ENCODE measurements at places on chromosomes 4 and X.

GRCh38 chrX:152028579-152028978 is 54.1 kb upstream of the GABRE start:
- DNase-seq: no peak

DNA sequence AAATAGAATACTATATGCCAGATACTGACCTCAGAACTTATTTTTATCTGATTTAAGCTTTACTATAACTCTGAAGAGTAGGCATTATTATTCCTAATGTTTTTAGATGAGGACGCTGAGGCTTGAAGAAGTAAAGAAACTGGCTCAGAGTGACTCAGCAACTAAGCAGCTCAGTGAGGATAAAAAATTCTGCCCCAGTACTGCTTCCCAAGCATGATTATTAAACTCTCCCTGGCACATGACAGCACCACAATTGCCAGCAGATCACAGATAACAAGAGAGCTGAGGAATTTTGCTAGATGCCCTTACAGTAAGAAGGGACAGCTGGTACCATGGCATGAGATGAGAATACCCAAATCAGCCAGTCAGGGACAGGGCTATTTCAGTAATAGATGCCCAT is 219.4 kb downstream of the NKX6-1 start:
- DNase-seq: no peak

- DNase-seq: no peak
Measured at GRCh38 chr4:140344101-140344500, 29.3 kb upstream of the SCOC start.

GRCh38 chr4:8541981-8542715 is 38.0 kb upstream of the GPR78 start:
- no peak for DNase-seq

- no peak for DNase-seq
Measured at GRCh38 chr4:123838474-123838873, 441.9 kb downstream of the SPRY1 start.

DNA sequence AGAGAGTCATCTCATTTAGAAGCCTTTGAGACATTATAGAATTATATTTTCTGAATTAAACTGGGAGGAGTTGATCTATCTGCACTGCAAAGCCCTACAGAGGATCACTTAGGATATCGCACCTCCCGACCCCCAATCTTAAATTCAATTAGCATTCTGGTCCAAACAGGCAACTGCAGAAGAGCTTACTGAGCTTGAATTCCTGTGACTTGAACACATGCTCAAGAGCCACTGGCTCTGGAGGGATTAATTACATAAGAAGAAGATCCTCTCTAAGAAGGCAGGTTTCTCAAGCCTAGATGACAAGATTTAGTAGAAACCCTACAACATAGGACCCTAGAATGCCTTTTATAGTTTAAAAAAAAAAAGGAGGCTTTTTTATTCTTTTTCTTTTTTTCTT is 548.9 kb downstream of the ARAP2 start:
- no peak for DNase-seq

DNA sequence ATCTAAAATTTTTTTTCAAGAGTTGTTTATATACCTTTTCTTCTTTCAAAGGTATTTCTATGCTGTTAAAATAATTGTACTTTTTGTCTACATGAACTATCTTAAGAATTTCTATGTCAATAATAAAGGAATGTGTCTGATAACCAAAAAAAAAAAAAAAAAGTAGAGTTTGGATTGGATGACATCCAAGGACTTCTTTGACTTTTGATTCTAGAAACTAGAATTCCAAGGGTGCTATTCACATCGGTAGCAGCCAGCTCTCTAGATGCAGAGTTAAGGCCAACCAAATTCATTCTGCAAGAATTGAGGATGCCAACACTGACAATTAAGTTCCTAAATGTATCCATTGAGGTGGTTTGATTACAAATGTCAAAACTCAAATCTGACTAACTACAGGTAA is 42.0 kb upstream of the PRKG2 start:
- no peak for DNase-seq

GRCh38 chr4:152106113-152106763 is 345.4 kb upstream of the GATB start:
- DNase-seq: peak; percentile 61

DNA sequence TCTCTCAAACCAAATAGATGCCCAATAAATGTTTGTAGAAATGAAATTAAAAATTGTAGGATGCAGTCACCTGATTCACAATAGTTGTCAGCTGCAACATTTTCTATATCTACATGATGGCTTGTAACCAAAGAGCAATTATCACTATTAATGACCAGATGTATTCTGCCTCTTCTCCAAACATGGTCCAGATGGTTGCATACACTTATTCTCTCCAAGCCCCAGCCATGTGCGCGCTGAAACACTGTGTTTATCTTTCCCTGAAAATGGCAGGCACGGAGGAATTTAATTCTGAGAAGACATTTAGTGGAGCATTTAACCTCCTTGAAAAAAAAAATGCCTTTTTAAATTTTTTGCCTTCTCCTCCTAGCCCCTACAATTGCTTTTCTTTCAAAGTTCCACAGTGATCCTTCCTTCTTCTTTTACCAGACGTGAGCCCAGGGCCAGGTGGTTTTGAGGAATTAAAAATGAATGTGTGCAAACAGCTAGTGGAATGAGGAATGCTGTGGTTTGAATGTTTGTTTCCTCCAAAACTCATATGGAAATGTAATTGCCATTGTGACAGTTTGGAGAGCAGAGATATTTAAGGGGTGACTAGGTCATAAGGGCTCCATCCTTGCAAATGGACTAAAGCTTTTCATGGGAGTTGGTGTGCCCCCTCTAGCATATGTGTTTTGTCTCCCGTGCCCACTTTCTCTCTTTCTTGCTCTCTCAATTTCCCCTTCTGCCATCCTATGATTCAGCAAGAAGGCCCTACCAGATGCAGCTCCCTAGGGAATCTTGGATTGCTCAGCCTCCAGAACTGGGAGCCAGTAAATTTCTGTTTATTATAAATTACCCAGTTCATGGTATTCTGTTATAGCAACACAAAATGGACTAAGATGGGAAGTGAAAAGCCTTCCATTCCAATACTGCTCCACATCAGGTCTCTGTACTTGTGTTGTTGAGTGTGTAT is 136.0 kb downstream of the GABRB1 start:
- no peak for DNase-seq

GRCh38 chr4:73417342-73417741 is 13.3 kb downstream of the ALB start:
- no peak for DNase-seq

GRCh38 chr4:4289597-4289940 is 385 bp downstream of the LYAR start:
- no peak for DNase-seq

DNA sequence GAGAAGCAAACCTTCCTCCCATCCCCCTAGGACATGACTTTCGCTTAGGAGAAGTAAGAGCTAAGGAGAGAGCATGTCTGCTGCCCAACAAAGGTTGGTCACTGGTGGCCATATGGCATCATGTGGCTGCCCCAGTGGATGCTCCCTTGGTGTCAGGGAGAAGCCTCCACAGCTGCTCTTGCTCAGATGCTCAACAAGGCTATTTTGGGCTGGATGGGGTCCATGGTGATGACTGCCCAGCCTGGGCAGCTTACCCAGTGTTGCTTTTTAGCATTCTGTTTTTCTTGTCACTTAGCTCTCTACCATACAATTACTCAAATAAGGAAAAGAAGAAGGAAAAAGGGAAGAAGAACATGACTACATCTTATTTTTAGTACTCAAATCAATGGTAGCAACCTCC is 48.9 kb upstream of the PPARGC1A start:
- DNase-seq: no peak

GRCh38 chr4:99966692-99967091 is 16.6 kb upstream of the H2AZ1 start:
- no peak for DNase-seq

- no peak for DNase-seq
Measured at GRCh38 chr4:169330811-169331210, 60.1 kb upstream of the SH3RF1 start.

DNA sequence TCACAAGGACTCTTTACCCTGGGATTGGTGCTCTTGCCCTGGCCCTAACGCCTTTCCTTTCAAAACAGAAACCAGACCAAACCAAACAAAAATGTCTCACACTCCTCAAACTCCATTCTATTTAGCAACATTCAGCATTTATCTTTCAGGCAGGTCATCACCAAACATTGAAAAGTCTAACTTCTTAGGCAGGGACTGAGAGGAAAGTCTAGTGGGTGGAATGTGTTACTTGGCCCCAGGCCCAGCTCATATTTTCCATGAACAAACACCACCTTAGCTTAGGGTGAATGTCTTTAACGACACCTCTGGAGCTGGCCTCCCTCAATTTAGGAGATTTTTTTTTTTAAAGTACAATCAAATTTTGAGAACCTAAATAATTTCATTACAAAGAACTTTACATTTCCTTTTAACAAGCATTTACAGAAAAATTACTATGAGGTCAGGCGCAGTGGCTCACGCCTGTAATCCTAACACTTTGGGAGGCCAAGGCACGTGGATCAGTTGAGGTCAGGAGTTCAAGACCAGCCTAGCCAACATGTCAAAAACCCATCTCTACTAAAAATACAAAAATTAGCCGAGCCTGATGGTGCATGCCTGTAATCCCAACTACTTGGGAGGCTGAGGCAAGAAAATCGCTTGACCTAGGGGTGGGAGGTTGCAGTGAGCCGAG is 10.2 kb upstream of the N4BP2 start:
- peak; percentile 60 for DNase-seq

DNA sequence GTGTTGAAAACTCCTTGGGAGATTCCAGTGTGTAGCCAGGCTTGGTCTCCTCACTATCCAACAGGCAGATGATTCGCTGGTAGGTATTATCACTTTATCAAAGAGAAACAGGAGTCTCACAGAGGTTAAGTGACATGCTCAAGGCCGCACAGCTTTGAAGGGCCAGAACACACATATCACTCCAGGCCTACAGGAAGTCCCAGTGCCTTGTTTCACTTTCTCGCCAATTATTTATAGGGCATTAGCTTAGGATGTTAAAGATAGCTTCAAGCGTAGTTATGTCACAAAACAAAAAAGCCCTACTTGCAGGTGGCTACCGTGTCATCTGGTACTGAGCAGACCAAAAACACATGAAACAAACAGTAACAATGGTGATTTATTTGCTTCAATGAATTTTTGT is 13.2 kb downstream of the ATP8A1 start:
- DNase-seq: no peak

GRCh38 chr4:22014222-22014741 is 65.7 kb upstream of the KCNIP4 start:
- no peak for DNase-seq

GRCh38 chrX:140822861-140823260 is 113.3 kb downstream of the LINC00632 start:
- no peak for DNase-seq

- DNase-seq: no peak
Measured at GRCh38 chr4:13844740-13845139, 217.2 kb upstream of the BOD1L1 start.

- DNase-seq: no peak
Measured at GRCh38 chr4:1511441-1512041, 105.3 kb upstream of the NKX1-1 start.

DNA sequence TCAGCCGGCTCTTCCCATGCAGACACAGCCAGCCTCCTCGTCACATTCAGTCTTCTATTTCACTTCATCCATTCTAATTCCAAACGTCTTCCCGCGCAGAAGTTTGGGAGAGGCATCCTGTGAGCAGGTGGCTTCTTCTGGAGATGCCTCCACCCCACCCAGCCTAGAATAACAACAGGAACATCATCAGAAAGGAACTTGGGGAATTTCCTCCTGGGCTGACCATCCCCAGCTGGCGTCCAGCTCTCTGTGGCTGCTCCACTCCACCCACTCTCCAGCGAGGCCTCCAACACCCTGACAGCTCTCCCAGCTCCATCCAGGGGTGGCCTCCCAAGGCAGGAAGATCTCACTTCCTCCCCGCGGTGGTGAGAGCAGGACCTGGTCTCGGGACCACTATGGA is 5.5 kb upstream of the C4orf50 start:
- no peak for DNase-seq

GRCh38 chr4:177332119-177332518 is 22.4 kb downstream of the NEIL3 start:
- no peak for DNase-seq

DNA sequence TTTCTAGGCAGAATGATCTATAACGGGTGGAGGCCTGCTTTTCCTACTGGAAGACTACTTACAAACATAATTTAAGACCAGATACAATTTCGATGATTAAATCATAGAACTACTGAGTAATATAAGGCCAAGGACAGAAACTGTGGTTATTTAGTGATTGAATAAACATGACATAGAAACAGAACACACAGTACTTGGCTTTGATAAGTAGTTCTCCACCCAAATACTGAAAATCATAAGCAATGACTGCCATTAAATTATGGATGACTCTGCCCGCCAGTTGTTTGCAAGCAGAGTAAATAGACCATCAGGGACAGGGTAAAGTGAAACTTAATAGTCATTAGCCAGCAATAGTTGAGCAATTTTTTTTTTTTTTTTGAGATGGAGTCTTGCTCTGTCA is 17.2 kb upstream of the SMIM14 start:
- no peak for DNase-seq

GRCh38 chr4:88938138-88938537 is 118.8 kb downstream of the FAM13A start:
- DNase-seq: no peak

GRCh38 chrX:40496728-40497127 is 84.0 kb upstream of the ATP6AP2 start:
- no peak for DNase-seq

- no peak for DNase-seq
Measured at GRCh38 chr4:151687021-151687640, 73.7 kb downstream of the GATB start.

DNA sequence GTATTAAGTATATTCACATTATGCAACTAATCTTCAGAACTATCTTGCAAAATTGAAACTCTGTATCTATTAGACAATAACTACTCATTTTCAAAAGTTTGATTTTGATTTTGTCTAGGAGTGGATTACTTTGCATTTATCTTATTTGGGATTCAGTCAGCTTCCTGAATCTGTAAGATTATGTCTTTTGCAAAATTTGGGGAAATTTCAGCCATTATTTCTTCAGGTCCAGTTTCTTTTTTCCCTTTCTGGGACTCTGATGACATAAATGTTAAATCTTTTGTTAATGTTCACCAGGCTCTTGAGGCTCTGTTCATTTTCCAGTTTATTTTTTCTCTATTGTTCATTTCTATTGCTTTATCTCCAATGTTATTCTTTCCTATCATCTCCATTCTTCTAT is 15.0 kb downstream of the RPS6KA3 start:
- no peak for DNase-seq

GRCh38 chr4:173534434-173534833 is 4.4 kb upstream of the HAND2 start:
- no peak for DNase-seq

DNA sequence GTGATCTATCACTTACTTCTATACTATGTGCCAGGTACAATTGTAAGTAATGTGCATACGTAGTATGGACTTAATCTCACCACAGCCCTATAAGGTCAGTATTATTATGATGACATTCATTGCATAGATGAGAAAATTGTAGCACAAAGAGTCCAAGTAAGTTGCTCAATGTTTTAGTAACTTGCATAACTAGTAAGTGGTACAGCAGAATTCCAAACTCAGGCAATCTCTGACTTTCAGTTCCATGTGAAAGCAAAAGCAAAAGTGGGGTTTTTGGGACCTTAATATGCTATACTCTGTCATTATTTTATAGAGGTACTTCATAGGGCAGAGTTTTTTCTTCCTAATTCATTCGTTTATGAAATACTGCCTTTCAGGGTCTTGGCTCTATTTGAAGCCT is 188.8 kb upstream of the VEGFC start:
- no peak for DNase-seq
